ENCODE measurements at places on chromosomes 13 and 19.

DNA sequence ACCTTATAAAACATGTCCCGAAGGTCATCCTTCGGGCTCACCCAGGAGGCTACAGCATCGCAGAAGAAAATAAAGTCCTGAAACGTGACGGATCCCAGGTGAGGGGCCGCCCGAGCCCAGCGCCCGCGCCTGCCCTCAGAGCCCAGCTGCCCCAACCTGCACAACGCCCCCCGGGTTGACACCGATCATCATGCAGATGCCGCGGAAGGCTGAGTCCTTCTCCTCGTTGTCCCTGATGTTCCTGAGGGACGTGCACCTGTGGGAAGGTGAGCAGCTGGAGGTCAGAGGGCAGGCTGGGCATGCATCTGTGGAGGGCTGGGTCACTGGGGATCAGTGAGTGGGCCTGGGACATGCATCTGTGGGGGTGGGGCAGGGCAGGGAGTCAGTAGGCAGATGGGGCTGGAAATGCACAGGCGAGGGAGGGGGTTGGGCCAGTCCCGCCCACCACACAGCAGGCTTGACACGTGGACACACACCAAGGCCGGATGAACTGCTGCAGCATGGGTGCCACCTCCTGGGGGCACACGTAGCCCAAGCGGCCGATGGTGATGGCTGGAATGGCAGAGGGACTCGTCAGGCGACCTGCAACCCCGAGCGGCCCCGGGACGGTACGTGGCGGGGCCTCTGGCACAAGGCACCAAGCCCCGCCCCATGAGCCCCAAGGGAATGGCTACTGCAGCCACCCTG, 5.3 kb upstream of the FBXW9 start:
- DNase-seq: no peak

- DNase-seq: no peak
These were observed 373.3 kb downstream of the ZNF536 start for GRCh38 chr19:30745476-30745985.

DNA sequence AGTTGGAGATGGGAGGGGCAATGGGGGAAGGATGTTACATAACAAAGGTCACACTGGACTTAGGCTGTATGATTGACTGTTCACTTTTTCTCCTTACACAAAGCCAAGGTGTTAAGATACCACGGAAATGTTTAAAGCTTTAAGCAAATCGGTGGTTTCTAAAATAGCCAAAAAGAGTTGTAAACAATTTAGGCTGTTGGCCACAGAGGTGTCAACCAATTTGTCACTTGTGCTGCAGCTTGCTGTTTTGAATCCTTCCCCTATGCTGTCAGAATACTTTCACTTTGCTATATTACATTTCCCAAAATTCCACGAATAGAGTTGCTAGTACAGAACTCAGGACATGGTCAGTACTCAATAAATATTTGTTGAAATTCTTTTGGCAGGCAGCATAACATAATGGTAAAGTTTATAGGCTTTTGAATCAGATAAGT, 149.3 kb downstream of the VWA8 start:
- DNase-seq: no peak

DNA sequence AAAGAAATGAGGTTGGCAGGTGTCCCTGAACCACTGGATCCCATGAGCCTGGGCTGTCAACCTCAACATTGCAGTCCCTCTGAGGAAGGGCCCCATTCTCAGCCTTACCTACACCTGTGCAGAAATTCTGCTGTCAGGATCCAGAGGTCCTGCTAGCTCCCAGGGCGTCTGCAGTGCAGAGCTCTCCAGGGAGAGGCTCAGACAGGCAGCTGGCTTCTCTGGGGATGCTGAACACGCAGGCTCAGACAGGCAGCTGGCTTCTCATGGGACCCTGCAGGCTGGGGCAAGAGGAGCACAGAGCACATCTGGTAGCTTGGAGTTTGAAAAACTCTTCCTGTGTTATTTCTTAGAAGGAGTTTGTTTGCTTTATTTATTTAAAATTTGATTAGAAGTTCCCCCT, 50.9 kb downstream of the TMEM255B start:
- no peak for DNase-seq

DNA sequence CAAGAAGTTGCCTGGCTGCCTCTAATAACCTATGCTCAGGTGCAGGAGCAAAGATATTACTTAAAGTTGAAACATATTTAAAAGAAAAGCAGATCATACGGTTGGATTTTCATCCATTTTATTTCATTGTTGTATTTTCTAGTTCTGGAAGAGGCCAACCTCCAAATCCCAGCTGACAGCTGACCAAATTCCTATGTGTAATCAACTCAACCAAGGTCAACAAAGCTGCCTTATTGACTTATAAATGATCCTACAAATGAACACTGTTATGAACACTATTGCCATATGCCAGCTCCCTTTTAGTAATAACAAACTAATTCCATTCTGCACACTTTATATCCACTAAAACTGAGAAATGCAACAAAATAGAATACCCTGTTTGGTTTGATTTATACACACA, 1537.4 kb downstream of the SLITRK1 start:
- no peak for DNase-seq

DNA sequence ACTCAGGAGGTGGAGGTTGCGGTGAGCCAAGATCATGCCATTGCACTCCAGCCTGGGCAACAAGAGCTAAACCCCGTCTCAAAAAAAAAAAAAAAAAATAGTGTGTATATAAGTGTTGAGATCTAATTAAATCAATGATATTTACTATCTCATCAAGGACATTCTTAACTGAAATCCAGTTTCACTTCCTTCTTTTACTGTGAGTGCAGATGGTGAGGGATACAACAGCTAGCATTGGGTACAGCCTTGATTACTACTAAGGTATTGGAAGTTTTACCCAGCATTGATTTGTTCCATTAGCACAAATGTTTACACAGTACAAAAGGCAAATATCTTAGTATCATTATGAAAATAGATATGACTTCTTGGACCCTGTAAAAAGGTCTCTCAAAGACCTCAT, 546.6 kb downstream of the KCTD12 start:
- no peak for DNase-seq

DNA sequence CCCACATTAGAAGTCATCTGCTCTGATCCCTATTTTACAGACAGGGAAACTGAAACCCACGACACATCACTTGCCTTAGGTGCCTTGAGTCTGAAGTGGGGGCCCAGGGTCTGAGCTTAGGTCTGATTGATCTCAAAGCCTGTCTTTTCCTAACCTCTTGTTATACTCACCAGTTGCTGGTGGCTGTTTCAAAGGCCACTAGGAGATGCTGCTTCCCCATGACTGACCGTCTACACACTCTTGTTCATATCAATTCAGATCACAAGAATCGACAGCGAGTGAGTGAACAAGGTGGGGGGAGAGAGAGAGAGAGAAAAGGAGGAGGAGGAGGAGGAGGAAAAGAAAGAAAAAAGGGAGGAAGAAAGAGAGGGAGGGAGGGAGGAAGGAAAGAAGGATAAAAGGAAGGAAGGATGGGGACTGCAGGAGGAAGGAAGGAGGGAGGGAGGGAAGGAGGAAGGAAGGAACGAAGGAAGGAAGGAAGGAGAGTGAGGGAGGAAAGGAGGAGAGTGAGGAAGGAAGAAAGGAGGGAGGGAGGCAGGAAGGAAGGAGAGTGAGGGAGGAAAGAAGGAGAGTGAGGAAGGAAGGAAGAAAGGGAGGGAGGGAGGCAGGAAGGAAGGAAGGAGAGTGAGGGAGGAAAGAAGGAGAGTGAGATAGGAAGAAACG, 3.3 kb downstream of the OR10H1 start:
- no peak for DNase-seq

GRCh38 chr19:15149737-15150136, 42.5 kb downstream of the SYDE1 start:
- DNase-seq: no peak

- DNase-seq: no peak
These were observed 44.3 kb downstream of the MUC16 start for GRCh38 chr19:8965887-8966286.

All from mesenchymal stem cell (in vitro differentiated cells and primary cell).